Mammary epithelial cell (primary cell): ENCODE measurements at places on chromosomes 16 and 17. TPM values are rescaled to one million over a fixed set of nuclear protein-coding genes. Genes with fewer than 3 reads are reported as not detected.

SECTM1 gene
- total RNA-seq = 2.7 TPM

CCDC200 gene
- total RNA-seq = not detected in 2 replicates

NOG gene
- total RNA-seq = 3.4 and 6.0 TPM in 2 replicates

MAP1LC3B gene
- 78.5 TPM for total RNA-seq

CD300E gene
- total RNA-seq = not detected in 2 replicates

YBX2 gene
- total RNA-seq = 0.17 TPM

ENDOV gene
- 22.6 and 35.0 TPM in 2 replicates for total RNA-seq

AIPL1 gene
- total RNA-seq = not detected in 2 replicates

GP2 gene
- not detected for total RNA-seq

TUBB3 gene
- 99.5 TPM for total RNA-seq

KRTAP2-2 gene
- not detected in 2 replicates for total RNA-seq

TBC1D3B gene
- 9.5 and 12.7 TPM in 2 replicates for total RNA-seq

CX3CL1 gene
- total RNA-seq = 0.29 and 1.2 TPM in 2 replicates

KRT39 gene
- total RNA-seq = 0.33 TPM

CACNG5 gene
- total RNA-seq = not detected in 2 replicates

CDH1 gene
- 355 TPM for total RNA-seq

CMTM2 gene
- not detected in 2 replicates for total RNA-seq

TMEM114 gene
- not detected in 2 replicates for total RNA-seq

WFIKKN2 gene
- not detected for total RNA-seq

NHLRC4 gene
- not detected in 2 replicates for total RNA-seq

DHX58 gene
- 12.2 TPM for total RNA-seq

EFTUD2 gene
- total RNA-seq = 86.0 and 106 TPM in 2 replicates

SYNGR3 gene
- 0.17 TPM for total RNA-seq

ZNF23 gene
- 11.7 and 16.2 TPM in 2 replicates for total RNA-seq

DNAH2 gene
- 1.8 TPM for total RNA-seq

SMPD3 gene
- not detected in 2 replicates for total RNA-seq

GFER gene
- 30.7 and 39.3 TPM in 2 replicates for total RNA-seq

KRTAP4-9 gene
- not detected in 2 replicates for total RNA-seq

AATK gene
- 2.0 TPM for total RNA-seq

TBC1D3I gene
- not detected for total RNA-seq

NPIPA2 gene
- total RNA-seq = 0.67 TPM

MYH1 gene
- total RNA-seq = not detected

DLX3 gene
- total RNA-seq = 0.33 TPM

FN3K gene
- total RNA-seq = 2.2 TPM

SEZ6L2 gene
- 18.3 and 25.3 TPM in 2 replicates for total RNA-seq

HOXB5 gene
- total RNA-seq = not detected

C17orf67 gene
- 0.17 TPM for total RNA-seq

HSF5 gene
- total RNA-seq = 0.17 TPM

CLEC18B gene
- 1.8 TPM for total RNA-seq

TAC4 gene
- total RNA-seq = not detected in 2 replicates

RFFL gene
- 29.5 and 30.2 TPM in 2 replicates for total RNA-seq

ZP2 gene
- total RNA-seq = not detected

SEPTIN1 gene
- not detected for total RNA-seq
